Neural crest cell (in vitro differentiated cells): ENCODE measurements at places on chromosomes 2 and 18. TPM values are rescaled to one million over a fixed set of nuclear protein-coding genes. Genes with fewer than 3 reads are reported as not detected.

GRCh38 chr2:46053564-46053963 is 243.6 kb upstream of the EPAS1 start:
- peaks cover 9% of the 10 kb centered on the region for H3K36me3 ChIP-seq
- no peak overlapping the region for H3K4me3 ChIP-seq
- H3K4me1 ChIP-seq = no peaks in the 10 kb centered on the region
- DNase-seq = no peak
- H3K27ac ChIP-seq = no peak overlapping the region
- no peaks in the 10 kb centered on the region for H3K27me3 ChIP-seq

GRCh38 chr18:41371156-41372045 is 583.6 kb upstream of the PIK3C3 start:
- H3K27ac ChIP-seq = no peak overlapping the region
- no peaks in the 10 kb centered on the region for H3K27me3 ChIP-seq
- no peaks in the 10 kb centered on the region for H3K36me3 ChIP-seq
- H3K4me1 ChIP-seq = peaks cover 5% of the 10 kb centered on the region
- no peak for DNase-seq
- H3K4me3 ChIP-seq = no peak overlapping the region

HS6ST1 gene
- total RNA-seq = 39.8 and 40.3 TPM in 2 replicates

GRCh38 chr18:2900684-2901422 is 54.0 kb downstream of the EMILIN2 start:
- H3K27me3 ChIP-seq = peaks cover 6% of the 10 kb centered on the region
- DNase-seq = no peak
- H3K36me3 ChIP-seq = no peaks in the 10 kb centered on the region
- H3K27ac ChIP-seq = no peak overlapping the region
- H3K4me1 ChIP-seq = peaks cover 4% of the 10 kb centered on the region

DNA sequence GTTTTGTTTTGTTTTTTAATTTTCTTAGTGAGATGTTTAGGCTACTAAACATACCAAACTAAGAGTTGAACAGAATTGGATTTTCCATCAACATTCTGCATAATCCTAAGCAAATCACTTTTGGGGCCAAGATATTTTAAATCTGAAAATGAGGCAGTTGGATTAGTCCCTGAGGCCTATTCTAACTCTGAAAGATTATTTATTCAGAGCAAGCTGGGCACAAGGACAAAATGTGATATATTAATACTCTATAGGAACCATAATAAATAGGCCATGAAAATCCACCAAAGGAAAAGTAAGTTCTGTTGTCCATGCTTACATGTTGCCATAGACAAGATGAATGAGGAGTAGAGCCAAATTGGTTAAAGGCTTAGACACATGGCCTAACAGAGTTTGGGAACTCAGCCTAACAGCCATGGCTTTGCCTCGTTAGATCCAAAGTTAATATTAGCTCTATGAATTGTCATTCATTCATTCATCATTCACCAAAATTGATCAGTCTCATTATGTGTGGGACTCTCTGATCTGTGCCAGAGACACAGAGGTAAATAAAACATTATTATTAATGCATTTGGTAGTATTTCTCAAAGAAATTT is 183.5 kb downstream of the SCG2 start:
- H3K27ac ChIP-seq = no peak overlapping the region
- H3K36me3 ChIP-seq = no peaks in the 10 kb centered on the region
- no peaks in the 10 kb centered on the region for H3K27me3 ChIP-seq
- peaks cover 10% of the 10 kb centered on the region for H3K4me1 ChIP-seq

- H3K4me1 ChIP-seq = no peaks in the 10 kb centered on the region
- DNase-seq = no peak
- H3K36me3 ChIP-seq = no peaks in the 10 kb centered on the region
Measured at GRCh38 chr2:222456479-222457077, 32.2 kb downstream of the SGPP2 start.

DNA sequence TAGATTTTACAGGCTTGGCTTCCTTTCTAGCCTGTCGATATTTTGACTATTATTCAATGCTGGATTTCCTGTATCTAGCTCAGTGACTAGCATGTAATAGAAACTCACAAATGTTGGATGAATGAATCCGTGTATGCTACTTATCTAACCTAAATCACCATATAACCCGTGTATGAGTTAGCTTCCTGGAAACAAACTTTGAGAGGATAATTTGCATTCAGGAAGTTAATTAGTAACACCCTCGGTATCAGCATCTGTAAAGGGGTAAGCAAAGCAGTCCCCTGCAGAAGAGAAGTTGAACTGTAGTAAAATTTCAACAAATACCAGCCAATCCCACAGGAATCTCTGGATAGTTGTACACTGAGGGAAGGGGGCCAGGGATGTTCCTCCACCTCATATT is 269.4 kb upstream of the LRATD1 start:
- H3K4me1 ChIP-seq = no peaks in the 10 kb centered on the region
- no peak overlapping the region for H3K27ac ChIP-seq
- H3K4me3 ChIP-seq = no peak overlapping the region
- no peak for DNase-seq

DNA sequence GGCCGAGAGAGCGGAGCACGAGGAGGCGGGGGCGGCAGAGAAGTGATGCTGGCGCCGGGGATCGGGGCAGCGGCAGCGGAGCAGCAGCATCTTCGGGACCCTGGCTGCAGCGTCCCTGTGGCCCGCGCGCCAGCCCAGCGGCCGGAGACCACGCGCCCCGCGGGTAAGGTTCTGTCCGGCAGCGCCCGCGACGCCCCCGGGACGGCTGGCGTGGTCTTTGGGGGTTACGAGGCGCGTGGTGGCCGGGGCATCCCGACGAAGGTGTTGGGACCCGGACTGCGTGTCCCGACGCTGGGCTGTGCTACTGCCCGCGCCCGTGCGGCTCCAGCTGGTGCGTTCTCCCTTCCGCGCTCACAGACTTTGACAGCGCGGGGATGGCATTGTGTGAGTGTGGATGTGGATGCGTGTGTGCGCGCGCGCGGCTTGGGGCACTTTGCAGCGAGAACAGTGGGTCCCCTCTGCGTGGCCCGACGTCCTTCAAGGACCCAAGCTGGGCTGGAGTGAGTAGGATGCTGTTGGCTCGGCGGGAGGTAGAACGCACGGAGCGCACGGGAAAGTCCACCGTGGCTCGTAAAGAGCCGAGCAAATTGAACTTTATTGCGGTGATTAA is 405.0 kb downstream of the XIRP2 start:
- H3K27ac ChIP-seq = no peak overlapping the region
- peaks cover 23% of the 10 kb centered on the region for H3K27me3 ChIP-seq
